ENCODE measurements at places on chromosomes 4 and X.

DNA sequence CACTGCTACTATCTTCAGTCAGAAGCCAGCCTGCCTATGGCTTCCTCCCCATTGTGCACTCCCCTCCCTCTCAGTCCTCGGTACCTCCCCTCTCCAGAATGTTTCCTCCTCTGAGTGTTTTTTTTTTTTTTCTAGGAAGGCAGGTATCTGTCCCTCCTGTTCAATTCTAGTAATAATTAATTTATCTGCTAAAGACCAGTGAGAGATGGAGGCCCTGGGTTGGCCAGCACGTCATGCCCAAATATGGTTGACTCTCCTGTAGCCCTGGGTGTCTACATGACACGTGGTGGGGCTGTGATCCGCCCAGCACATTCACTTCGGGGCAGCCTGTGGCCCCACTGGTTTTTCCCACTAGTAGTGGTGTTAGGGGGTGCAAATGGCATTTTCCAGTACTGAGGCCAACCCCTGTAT is 1.8 kb downstream of the FLNA start:
- DNase-seq, result no peak

DNA sequence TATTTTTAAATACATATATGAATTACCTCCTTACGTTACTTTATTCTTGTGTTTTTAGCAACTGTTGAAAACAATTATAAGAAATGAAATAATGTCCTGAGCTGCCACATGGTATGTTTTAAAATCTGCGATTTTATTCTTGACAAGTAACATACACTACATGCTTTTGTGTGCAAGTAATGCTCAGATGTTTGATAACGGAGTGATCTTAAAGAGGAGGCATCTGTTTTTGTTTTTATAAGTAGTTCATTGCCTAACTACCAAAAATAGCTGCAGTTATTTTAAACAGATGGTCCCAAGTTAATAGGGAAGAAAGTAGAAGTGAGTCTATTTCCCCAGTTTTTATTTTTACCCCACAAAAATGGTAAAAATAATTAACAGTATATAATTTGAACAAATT is 55.2 kb downstream of the GAB1 start:
- no peak for DNase-seq

DNA sequence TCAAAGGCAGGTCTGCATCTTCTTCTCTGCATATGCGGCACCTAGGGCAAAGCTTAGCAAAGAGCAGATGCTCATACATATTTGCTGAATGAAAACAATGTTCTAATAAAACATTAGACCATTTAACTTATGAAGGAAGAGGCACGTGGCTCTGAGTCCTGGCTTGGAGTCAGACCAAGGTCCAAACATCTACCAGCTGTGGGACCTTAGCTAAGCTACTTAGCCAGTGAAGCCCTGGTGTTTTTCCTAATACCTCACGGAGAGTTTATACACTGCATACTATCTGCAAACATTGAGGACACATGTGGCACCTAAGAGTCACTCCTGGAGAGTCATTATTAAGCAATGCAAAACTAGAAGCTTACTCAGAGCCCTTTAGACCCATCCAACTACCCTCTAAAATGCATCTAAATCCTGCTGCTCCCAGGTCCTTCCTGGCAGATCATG is 9.0 kb downstream of the PDGFC start:
- DNase-seq, result no peak

DNA sequence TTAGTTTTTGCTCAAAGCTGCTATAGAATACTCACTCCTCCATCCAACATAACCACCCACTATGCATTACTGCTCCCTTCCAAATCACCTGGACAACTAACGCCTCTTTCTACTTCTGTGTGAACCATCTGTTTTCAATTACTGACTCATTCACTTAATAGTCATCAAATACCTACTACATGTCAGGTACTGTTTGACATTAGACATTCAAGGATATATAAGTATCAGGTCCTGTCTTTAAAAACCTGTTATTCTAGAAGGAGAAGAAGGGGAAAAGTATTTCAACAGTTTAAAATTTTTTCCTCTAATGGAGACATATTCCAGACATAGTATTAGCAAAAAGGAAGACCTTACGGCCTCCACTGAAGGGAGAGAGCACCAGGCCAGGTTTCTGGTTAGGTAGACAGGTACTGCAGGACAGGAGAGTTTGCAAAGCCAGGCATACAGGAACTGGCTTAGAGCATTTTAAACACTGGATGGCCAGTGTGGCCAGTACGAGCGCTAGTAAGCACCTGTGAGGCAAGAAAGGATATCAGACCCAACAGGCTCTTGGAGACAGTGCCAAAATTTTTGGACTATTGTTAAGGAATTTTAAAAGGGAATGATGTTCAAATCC is 39.0 kb downstream of the SH3RF1 start:
- no peak for DNase-seq

GRCh38 chrX:74923942-74924448 is 1.3 kb downstream of the NEXMIF start:
- no peak for DNase-seq

GRCh38 chrX:96474741-96475125 is 209.9 kb upstream of the DIAPH2 start:
- no peak for DNase-seq

- DNase-seq, result no peak
These were observed 113.5 kb downstream of the TSPAN5 start for GRCh38 chr4:98544818-98545414.

GRCh38 chr4:978957-979701 is 5.8 kb upstream of the DGKQ start:
- DNase-seq, result no peak

GRCh38 chr4:74109870-74110605 is 11.0 kb upstream of the CXCL2 start:
- peak; percentile 11 for DNase-seq

- DNase-seq, result no peak
These were observed 160.4 kb downstream of the GATB start for GRCh38 chr4:151600432-151600831.
